ENCODE measurements at places on chromosomes 7 and 10.

DNA sequence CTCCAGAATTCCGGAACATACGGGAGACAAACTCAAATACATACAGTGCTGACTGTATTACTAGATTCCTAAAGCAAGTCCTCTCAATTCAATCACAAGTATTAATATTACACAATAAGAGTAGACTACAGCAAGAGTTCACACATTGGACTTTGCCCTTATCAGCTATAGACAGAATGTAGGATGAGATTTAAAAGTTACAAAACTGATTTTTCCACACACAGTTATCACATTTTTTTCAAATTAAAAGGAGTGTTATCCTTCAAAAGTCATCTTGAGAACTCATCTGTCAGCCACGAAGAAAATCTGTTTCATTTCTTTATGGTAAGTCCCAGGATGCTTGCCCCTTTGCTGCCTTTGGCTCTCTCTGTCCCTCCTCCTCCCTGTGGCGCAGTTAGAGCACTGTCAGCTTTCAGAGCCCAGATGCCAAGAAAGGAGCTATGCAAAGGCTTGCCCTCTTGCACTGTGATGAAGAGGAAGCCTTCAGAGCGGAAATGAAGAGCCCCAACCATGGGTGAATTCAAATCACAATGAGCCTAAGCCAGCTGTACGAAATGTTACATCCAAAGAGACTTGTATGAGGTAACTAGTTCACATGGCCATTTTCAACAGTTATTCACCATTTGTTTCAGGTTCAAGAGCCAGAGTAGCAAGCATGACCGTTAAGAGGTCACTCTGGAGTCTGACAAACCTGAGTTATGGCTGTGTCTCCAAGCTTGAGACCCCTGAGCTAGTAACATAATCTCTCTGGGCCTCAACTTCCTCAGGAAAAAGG lies 10.7 kb downstream of the NCOA4 start:
- no peak for DNase-seq

- DNase-seq = no peak
These were observed 17.8 kb upstream of the MAGI2 start for GRCh38 chr7:79471283-79471682.

DNA sequence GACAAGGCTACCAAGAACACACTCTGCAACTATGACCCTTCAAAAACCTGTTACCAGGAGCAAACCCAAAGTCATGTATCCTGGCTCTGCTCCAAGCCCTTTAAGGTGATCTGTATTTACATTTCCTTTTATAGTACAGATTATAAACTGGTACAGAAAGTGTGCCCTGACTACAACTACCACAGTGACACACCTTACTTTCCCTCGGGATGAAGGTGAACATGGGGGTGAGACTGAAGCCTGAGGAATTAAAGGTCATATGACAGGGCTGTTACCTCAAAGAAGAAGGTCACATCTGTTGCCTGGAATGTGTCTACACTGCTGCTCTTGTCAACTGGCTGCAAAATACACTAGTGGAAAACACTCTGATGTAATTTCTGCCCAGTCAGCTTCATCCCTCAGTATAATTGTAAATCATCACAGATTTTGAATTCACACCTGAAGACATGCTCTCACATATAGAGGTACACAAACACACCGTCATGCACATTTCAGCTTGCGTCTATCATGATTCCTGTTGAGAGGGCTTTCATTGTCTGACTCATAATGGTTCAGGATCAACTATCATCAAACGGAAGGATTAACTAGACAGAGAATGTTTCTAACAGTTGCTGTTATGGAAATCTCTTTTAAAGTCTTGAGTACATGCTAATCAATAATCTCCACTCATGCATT lies 318.3 kb downstream of the NXPH1 start:
- no peak for DNase-seq

DNA sequence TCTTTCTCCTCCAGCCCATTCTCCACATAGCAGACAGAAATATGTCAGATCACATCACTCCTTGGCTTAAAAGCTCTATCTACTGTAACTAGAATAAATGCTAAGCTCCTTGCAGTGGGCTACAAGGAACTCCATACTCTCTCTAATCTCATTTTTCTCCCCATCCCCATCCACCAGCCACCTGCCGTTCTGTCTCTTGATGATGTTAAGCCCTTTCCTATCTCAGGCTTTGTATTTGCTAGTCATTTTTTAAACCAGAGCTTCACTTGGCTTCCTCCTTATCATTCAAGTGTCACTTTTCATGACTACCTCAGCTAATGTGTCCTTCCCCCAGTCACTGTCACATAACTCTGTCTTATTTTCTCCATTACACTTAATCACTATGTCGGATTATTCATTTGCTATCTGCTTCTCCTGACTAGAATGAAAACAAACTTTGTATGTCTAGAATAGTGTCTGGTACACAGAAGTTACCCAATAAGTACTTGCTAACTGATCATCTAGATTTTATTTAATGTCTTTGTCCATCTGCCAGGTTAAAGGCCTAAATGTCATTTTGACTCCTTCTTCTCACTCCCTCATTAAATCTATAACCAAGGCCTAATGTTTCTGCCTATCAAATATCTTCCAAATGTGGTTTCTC lies 87.2 kb upstream of the RPA3 start:
- no peak for DNase-seq

DNA sequence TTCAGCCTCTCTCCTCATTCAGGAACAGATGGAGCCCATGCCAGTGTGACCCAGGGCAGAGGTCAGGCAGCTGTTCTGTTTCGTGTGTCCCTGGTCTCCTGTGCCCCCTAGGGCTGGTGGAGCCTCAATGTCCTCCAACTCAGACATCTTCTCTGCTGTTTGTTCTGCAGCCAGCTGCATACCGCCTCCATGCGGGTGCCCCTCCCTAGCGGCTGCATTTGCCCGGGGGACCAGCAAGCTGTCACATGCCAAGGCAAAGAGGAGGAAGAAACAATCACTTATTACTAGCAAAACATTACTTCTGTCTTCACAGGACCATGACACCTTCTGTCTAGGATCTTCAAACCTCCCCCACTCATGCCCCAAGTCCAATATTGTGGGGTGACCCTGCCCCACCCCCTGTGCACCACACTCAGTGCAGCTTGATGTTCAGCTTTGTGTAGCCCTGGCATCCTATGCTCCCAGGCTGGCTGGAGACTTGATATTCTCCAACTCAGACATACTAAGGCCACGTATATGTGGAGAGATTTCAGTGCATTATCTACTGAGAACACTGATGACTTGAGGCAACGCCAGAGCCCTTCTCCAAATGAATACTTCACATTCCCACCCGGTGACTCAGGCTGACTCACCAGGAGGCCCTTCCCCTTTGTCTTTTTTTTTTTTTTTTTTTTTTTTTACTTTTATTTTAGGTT lies 188.9 kb downstream of the SKIDA1 start:
- no peak for DNase-seq

- DNase-seq = no peak
These were observed 27.9 kb downstream of the BBS9 start for GRCh38 chr7:33157311-33157710.

- no peak for DNase-seq
These were observed 29.6 kb downstream of the SLC16A12 start for GRCh38 chr10:89505640-89506275.

DNA sequence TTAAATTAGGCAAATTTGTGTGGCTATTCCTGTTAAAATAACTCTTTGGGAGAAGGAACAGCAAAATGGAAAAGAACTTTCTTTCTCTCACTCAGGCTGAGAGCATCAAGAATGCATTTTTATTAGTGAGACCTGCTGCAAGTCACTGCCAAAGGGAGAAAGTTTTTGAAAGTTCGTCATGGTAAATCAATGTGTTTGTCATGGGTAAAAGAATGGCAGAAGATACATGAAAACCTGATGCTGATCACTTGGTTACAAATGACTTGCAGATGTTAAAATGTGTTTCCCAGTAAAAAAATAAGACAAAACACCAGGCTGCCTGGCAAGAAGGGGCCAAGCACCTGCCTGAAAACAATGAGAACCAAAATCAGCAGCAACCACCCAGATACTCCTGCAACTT lies 484.7 kb upstream of the NRP1 start:
- no peak for DNase-seq

GRCh38 chr7:45892407-45893035 lies 4.2 kb downstream of the IGFBP1 start:
- no peak for DNase-seq

DNA sequence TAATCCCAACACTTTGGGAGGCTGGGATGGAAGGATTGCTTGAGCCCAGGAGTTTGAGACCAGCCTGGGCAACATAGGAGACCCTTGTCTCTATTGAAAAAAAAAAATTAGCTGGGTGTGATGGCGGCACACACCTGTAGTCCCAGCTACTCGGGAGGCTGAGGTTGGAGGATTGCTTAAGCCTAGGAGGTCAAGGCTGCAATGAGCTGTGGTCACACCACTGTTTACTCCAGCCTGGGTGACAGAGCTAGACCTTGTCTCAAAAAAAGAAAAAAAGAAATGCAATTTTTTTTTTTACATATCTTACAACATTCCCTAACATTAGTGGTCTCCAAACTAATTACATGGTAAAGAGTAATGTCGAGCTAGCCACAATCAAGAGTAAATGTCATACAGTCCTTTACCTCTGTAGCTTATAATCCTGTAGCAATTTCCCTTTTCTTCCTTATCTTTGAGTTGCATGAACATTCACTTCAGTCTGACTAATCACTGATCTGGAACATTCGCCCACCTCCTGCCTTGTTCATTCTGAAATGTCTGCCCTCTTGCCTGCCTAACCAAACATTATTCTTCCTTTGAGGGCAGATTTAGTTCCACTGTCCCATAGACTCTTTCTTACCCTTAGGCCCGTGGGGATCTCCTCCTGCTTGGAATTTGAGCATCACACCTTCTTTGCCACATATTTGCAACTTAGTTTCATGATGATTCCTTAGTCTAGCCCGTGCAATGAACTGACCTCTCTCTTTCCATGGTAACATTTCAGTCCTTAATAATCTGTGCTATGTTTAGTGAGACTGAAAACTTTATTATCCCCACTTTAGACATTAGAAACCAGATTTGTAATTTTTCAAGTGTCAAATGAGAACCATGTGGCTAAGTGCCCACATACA lies 4.8 kb upstream of the VCL start:
- no peak for DNase-seq

- no peak for DNase-seq
These were observed 50.1 kb upstream of the RHOBTB1 start for GRCh38 chr10:60994128-60994527.

DNA sequence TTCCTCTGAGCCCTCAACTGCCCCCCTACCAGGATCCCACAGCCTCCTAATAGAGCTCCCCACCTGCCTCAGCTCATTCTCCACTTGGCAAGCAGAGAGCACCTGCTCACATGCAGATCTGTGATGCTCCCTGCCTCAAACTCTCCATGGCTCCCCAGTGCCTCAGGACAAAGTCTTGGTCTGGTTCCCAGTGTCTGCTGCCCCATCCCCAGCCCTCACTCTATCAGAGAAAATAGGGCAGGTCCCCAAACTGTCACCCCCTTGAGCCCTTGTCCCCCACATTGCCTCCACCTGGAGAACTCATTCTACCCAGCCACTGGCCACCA lies 20.8 kb upstream of the ELN start:
- DNase-seq = no peak

All from iPS DF 6.9 (cell line).